CD8-positive, alpha-beta memory T cell (primary cell): ENCODE measurements at places on chromosomes 1 and 21. TPM values are rescaled to one million over a fixed set of nuclear protein-coding genes. Genes with fewer than 3 reads are reported as not detected.
A peak's percentile ranks its signal among the peaks of the same experiment; 100 is the strongest.

The CA14 gene
- total RNA-seq = not detected

The SPRR5 gene
- total RNA-seq = not detected

The PUM1 gene
- total RNA-seq = 99.8 TPM

The SLC9C2 gene
- total RNA-seq = not detected

The SYT14 gene
- not detected for total RNA-seq

The HENMT1 gene
- 31.3 TPM for total RNA-seq

The FAM78B gene
- 0.26 TPM for total RNA-seq

The SPATA46 gene
- total RNA-seq = not detected

The NUF2 gene
- total RNA-seq = 28.5 TPM

DNA sequence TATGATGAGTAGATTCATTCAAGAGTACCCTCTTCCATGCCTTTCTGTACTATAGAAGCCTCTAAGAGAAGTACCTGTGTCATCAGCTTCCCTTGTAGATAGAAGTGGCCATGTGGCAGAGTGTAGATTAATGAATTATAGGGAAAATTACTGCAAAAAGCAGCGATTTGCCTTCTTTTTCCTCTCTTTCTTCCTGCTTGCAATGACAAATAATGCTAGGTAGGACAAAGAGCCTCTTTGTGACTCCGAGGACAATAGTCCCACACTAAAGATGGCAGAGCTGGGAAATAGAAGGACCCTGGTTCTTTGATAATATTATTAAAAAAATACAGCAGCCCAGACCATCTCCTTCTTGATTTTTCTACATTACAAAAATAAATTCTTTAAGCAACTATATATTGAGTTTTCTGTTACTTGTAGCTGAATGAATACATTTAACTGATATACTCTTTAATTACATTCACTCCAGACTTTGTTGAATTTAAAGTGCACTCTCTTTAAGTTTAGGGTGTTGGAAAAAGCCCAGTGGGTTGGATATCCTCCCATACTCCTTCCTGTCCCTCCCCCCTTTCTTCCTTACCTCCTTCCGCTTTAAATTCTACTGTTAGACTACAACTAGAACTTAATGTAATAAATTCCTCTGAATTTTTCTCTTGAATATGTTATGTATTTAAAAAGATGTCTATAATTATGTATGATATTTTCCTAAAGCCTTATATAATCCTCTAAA lies 198.2 kb upstream of the APP start:
- H3K27ac ChIP-seq = no peak overlapping the region
- no peaks in the 10 kb centered on the region for H3K4me1 ChIP-seq
- no peak for DNase-seq
- no peaks in the 10 kb centered on the region for H3K27me3 ChIP-seq
- H3K36me3 ChIP-seq = no peaks in the 10 kb centered on the region

- DNase-seq = no peak
- no peak overlapping the region for H3K4me3 ChIP-seq
- H3K36me3 ChIP-seq = peaks cover 4% of the 10 kb centered on the region
Observed at GRCh38 chr1:119159111-119159510, 18.7 kb upstream of the WARS2 start.

DNA sequence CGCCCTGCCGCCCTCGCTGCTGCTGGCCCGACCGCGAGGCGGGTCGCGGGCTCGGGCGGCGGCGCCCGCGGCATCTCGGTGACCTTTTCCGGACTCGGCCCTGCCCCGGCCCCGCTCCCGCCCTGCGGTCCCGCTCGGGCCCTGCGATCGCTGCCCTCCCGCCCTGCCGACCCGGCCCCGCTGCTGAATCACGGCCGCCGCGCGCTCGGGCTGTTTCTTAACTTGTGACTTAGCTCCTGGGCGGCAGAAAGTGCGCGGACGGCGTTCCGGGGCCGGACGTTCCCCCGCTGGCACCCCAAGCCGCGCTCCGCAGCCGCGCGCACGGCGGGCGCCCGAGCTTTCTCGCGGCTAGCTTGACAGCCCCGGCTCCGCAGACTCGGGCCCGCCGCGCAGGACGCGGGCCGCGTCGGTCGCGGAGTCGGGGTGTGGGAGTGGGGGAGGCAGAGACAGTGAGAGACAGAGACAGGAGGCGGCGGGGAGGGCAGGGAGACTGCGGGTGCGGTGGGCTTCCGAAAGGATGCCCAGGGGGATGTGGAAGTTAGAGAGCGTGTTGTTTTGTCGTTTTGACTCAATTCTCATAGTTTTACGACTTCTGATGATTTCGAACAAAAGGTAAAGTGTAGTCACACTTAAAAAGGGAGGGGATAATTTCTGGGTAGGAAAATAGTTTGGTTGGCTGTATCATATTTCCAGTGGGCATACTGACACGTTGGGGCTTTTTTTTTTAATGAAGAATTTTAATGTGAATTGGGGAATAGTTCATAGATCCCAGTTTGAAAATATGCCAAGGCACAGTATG lies 49.8 kb downstream of the PRDM2 start:
- H3K27ac ChIP-seq = peak overlapping the region; percentile 78
- H3K36me3 ChIP-seq = no peaks in the 10 kb centered on the region
- peaks cover 53% of the 10 kb centered on the region for H3K4me1 ChIP-seq
- DNase-seq = no peak
- H3K4me3 ChIP-seq = peak overlapping the region; percentile 83

DNA sequence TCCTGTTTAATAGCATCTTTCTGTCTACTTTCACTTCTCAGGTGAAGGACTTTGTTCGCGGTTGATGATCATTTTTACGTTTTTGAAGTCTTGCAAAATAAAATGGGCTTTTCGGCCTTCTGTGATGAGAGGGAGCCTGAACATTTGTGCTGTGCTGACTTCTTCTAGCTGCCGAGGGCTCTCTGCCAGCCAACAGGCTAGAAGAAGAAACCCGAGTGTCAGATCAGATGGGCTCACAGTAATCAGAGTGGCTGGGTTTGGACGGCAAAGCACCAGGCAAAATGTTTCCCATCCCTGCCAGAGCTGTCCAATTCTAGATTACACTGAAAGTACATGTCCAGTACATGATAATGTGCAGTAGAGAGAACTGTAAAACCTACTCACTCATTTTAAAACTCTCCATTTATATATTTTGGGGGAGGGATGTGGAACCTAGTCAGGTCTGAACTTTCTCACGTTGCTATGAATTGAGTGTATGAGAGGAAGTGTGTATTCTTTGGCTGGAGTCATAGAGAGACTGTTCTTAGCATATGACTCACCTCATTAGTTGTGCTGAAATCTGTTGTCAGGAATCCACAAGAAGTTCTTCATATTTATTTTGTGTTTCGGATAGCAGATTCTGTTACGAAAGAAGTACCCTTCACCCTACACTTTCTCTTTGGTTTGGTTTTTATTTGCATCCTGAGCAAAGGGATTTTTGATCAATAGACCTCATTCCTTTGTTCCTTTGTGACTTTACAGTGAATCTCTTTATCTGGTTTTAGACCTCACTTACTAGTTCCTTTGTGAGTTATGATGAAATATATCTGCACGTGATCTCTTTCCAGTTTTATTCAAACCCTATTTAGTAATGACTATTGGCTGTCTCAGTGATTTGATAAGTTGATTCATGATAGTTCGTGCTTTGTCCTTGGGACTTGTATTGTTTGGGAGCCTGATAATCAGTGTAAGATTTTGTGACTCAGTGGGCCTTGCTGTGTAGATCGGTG lies 4.8 kb downstream of the ATP1A1 start:
- peak; percentile 54 for DNase-seq
- H3K4me1 ChIP-seq = peaks cover 78% of the 10 kb centered on the region
- H3K27me3 ChIP-seq = no peaks in the 10 kb centered on the region
- peak overlapping the region; percentile 79 for H3K27ac ChIP-seq
- H3K36me3 ChIP-seq = no peaks in the 10 kb centered on the region
- peak overlapping the region; percentile 34 for H3K4me3 ChIP-seq

DNA sequence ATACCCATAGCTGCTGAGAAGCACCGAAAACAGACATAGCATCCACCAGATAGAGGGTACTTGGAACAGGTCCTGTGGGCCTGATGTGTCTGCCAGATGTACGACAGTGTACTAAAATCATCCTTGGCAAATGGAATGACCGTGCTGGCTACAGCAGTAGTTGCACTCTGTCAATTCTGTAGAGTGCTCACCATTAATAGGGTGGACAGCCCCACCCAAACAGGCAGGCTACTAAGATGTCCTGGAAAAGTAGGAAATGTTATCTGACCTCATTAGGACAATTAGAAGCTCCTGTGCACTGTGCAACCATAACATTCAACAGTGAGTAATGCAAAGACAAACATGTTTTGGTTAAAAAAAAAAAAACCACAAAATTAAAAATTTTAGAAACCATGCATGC lies 106.2 kb downstream of the PTPN14 start:
- no peak overlapping the region for H3K27ac ChIP-seq
- no peak overlapping the region for H3K4me3 ChIP-seq
- no peaks in the 10 kb centered on the region for H3K36me3 ChIP-seq
- H3K27me3 ChIP-seq = no peaks in the 10 kb centered on the region

DNA sequence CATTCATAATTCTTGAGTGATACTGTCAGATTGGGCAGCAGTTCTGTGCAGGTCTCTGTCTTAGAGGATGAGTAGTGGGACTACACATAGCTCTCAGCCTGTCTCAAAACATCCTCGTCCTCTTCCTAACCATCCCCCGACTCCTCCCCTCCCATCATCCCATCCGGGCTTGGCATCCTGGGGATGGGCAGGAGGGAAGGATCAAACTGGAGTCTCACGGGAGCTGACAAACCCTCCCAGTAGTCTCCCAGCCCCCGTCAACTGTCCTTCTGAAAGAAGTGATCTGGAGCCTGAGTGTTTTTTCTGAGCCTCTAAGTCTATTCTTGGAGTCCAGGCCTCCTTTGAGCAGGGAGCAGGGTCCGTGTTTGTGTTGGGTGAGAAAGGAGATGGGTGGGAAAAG lies 102.0 kb downstream of the PAX7 start:
- no peaks in the 10 kb centered on the region for H3K4me1 ChIP-seq
- H3K36me3 ChIP-seq = no peaks in the 10 kb centered on the region
- no peak overlapping the region for H3K27ac ChIP-seq

DNA sequence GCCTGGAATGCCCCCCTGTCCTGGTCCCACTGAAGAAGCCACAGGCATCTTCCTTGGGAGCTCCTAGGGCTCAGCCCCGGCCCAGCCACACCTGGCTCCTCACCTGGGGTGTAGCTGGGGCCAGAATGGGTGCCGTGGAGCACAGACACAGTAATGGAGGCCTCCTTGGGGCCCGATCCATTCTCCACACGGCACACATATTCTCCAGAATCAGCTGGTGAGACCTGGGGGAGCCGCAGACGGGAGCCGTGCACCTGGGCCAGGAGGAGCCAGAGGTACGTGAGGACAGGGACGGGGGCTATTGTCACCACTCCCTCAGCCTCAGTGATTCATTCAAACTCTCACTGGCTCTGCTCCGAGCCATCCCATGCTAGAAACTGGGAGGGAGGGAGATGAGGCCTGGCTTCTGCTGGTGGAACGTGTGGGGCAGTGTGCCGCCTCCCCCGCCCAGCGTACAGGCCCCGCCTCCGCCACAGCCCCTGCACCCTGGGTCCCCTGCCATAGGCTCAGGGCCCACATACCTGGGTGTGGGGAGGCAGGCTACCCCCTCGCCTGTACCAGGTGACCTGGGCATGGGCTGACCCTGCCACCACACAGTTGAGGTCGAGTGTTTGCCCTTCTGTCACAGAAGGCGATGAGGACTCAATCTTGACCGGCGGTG lies 42.2 kb downstream of the LDLRAD2 start:
- no peak overlapping the region for H3K27ac ChIP-seq
- no peaks in the 10 kb centered on the region for H3K27me3 ChIP-seq
- H3K4me1 ChIP-seq = no peaks in the 10 kb centered on the region
- no peak for DNase-seq

DNA sequence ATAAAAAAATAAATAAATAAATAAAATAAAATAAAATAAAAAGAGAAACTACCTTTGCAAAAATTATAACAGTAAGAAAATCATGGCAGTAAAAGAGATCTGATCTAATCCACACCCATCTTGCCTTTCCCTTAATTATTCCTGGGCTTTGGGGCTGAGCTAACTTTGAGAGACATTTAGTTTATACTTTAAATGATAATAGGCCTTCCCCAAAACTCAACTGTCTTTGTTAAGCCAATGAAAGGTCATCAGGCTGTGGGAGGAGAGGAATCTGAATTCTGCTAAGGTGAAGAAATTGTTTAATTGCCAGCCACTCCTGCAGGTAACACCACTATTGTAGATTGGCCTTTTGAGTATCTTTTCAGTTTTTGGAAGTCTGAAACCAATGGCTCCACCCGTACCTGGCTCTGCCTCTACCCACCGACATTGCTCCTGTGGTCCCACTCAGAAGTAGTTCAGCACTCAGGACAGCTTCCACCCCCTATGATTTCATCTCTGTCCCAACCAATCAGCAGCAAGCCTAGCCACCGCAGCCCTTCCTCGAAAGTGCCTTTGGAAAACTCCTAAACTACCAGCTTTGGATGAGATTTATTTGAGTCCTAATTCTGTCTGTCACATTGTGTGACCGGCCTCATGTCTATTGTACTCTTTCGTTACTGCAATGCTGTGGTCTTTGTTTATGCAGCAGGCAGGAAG lies 23.0 kb upstream of the PNRC2 start:
- no peak for DNase-seq
- no peak overlapping the region for H3K27ac ChIP-seq
- no peaks in the 10 kb centered on the region for H3K4me1 ChIP-seq
- H3K36me3 ChIP-seq = no peaks in the 10 kb centered on the region
- H3K27me3 ChIP-seq = no peaks in the 10 kb centered on the region
